ENCODE measurements at places on chromosomes 5 and 9. TPM values are rescaled to one million over a fixed set of nuclear protein-coding genes. Genes with fewer than 3 reads are reported as not detected.

The MELK gene
- polyA plus RNA-seq = not detected

The FPGS gene
- polyA plus RNA-seq = 51.4 TPM

The MAN1B1 gene
- polyA plus RNA-seq = 27.5 TPM

The SEMA4D gene
- 35.3 TPM for polyA plus RNA-seq

The FAM120A gene
- 14.5 TPM for polyA plus RNA-seq

The CCDC187 gene
- polyA plus RNA-seq = 0.15 TPM

The COL27A1 gene
- polyA plus RNA-seq = not detected

The MCIDAS gene
- not detected for polyA plus RNA-seq

The NTNG2 gene
- polyA plus RNA-seq = 0.84 TPM

The LRRC70 gene
- not detected for polyA plus RNA-seq

The SHLD3 gene
- 5.1 TPM for polyA plus RNA-seq

The DENND4C gene
- polyA plus RNA-seq = 15.2 TPM

The CYLC2 gene
- not detected for polyA plus RNA-seq

The MYOZ3 gene
- polyA plus RNA-seq = not detected

Measured in IgD-negative memory B cell (primary cell).